ENCODE measurements at places on chromosomes 5 and 9.

DNA sequence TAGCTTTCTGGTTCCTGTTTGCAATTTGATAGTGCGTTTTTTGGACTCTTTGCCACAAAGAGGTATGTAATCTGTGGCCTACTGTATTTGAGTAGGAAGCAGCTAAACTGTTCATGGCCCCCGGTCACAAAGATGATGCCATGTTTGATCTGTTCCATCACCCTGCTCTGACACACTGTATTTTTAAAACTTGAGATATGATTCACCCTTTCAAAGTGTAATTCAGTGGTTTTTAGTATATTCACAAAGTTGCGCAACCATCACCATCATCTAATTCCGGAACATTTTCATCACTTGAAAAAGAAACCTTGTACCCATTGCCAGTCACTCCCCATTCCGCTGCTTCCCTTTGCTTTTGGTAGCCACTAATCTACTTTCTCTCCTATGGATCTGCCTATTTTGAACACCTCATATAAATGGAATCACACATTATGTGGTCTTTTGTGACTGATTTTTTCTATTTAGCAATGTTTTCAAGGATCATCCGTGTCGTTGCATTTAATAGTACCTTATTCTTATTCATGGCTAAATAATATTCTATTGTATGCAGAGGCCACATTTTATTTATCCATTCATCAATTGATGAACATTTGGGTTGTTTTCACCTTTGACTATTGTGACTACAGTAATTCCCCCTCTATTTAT lies 141.6 kb downstream of the NR3C1 start:
- no peak for DNase-seq

DNA sequence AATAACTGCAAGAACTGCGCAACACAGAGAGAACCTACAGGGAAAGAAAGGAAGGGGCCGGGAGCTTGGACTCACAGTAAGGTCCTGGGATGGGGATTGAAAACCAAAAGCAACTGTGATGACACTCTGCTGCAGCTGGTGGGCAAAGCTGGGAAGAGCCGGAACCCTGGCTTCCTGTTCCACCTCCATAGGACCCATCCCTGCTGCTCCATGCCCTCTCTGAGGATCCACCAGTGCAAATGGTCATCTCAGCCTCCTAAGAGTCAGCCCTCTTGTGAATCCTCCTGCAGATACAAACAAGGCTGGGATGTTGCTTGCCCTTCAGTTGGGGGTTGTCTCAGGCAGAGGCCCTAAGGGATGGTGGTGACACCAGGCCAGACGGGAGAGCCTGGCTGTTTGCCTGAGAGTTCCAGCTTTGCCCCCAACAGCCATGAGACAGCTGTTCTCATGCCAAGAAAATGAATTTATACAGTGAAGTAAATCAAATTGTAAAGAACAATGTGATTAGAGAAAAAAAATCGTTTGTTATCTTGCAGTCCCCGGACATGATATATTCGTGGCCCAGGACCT lies 90.8 kb downstream of the TENT4A start:
- no peak for DNase-seq

GRCh38 chr9:28909526-28909925 lies 1336.2 kb upstream of the C9orf72 start:
- no peak for DNase-seq

GRCh38 chr5:97042996-97043395 lies 99.4 kb downstream of the LIX1 start:
- no peak for DNase-seq

GRCh38 chr5:96657068-96657467 lies 5.1 kb upstream of the CAST start:
- DNase-seq: peak; percentile 32

- no peak for DNase-seq
Measured at GRCh38 chr5:100424017-100424416, 111.2 kb upstream of the FAM174A start.

Data from HL-60 (cell line).